ENCODE measurements at places on chromosomes 13 and 19.

DNA sequence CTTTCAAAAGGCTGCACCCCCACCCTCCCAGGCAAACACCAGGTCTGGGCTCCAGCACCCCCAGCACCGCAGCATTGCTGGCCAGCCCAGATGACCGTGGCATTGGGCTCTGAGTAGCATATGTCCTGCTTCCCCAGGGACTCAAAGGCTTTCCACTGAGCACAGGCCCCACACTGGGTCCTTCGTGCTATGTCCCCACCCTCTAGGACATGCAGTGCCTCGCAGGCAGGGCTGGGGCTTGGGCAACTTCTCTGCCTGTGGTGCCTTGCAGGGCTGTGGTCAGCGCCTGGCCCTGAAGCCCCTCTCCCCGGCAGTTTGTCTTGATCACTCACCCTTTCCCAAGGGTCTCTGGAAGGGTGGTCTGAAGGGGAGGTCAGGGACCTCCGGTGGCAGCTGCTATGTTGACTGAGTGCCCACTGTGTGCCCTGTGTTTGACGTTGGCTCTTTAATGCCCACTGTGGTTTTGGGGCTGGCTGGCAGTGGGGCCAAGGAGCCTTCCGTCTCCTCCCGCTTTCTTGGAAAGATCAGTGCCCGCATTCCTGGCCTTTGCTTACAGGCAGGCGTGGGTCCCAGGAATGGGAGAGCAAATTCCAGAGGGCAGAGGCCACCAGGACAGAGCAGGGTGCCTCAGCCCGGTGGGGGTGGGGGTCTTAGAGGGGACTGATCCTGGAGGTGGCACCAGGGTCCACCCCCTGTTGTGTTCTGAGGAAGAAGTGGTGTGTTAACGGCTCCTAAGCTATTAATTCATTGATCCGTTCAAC, 20.3 kb upstream of the CRTC1 start:
- DNase-seq: no peak

DNA sequence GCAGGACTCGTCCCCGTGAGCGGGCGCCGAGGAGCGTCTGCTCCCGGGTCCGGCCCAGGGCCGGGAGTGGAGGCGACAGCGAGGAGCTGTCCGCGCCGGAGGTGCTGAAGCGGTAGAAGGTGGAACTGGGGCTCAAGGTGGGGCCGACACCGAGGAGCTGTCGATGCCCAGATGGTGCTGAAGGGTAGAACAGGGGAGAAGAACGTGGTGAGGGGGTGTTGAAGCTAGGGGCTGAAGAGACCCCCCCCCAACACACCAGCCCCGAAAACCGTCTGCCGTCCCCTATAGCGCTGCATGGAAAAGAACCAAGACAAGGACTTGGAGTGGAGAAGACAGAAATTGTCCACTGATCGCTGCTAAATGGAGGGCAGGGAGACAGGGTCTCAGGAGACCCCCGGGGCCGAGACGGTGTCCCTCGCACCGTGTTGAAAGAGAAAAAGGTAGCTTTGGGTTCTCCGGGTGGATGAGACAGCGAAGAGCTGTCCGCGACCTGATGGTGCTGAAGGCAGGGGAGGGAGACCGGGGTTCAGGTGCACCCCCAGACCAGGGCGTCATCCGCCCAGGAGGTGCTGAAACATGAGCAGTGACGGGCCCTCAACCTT, 7.1 kb upstream of the PDE4C start:
- DNase-seq: no peak

- no peak for DNase-seq
Measured at GRCh38 chr13:48784916-48785548, 131.3 kb downstream of the CYSLTR2 start.

GRCh38 chr13:27349458-27349857, 75.0 kb upstream of the GTF3A start:
- no peak for DNase-seq

- DNase-seq: no peak
Measured at GRCh38 chr19:55667006-55667381, 8.0 kb upstream of the EPN1 start.

DNA sequence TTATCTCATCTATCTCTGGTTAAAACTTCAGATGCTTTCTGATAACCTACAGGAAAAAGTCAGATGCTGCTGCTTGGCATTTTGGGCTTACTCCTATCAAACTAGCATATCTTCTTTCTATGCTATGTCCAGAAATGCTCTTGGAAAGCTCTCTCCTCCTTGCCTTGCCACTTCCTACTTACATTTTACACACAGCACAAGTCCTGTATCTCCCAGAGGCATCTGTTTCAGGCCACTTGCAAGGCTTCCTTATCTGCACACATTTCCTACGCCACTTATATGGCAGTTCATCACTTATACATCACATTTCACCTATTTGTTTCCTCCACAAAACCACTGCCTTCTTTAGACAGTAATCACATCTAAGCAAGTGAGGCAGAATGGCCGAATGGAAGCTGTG, 220.3 kb downstream of the DNAJC15 start:
- no peak for DNase-seq

- no peak for DNase-seq
Measured at GRCh38 chr13:112968380-112968909, 569 bp upstream of the MCF2L start.

- DNase-seq: no peak
Measured at GRCh38 chr13:41085961-41086585, 24.8 kb downstream of the WBP4 start.

GRCh38 chr19:39765091-39766076, 13.3 kb upstream of the LEUTX start:
- DNase-seq: no peak

Data from activated CD8-positive, alpha-beta memory T cell treated with anti-CD3 and anti-CD28 coated beads for 1 hour (primary cell).